ENCODE measurements at places on chromosomes 2 and 18.

GRCh38 chr2:100068395-100068794 is 74.0 kb downstream of the AFF3 start:
- no peak for DNase-seq

DNA sequence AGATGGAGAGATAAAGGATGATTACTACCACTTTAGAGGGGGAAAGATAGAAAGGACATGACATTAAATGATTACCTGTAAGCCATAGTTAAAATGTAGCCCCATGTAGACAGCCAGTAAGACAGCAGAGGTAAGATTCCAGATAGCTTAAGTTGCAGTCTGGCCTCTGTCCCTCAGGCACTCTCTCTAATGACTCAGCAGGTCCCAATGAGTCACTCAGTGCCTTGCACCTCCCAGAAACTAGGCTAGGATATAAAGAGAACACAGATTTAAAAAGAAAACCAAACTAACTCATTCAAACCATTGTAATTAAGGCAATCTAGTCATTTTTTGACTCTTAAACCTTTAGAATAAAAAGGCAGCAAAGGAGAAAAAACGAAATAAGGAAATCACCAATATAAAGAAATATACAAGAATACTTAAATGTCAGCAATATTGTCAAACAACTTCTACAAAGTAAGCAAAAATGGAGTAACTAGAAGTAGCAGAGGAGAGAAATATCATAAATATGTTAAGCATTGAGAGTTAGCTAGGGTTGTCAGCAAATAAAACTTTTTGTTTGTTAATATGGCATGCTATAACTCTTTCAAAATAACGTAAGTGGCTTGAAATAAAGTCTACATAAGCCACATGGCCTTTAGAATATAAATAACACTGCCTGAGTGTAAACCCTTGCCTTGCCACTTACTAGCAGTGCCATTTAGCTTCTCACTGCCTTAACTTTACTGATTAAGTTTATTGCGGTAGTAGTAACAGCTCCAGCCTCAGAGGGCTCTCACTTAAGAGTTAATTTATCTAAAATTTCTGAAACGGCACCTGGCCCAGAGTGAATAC is 48.5 kb downstream of the SOCS6 start:
- DNase-seq, result no peak

- no peak for DNase-seq
Observed at GRCh38 chr2:120880381-120880780, 144.7 kb downstream of the GLI2 start.

GRCh38 chr2:105454801-105455485 is 56.1 kb upstream of the FHL2 start:
- no peak for DNase-seq

- no peak for DNase-seq
Observed at GRCh38 chr2:82478641-82479040, 1980.4 kb downstream of the SUCLG1 start.

DNA sequence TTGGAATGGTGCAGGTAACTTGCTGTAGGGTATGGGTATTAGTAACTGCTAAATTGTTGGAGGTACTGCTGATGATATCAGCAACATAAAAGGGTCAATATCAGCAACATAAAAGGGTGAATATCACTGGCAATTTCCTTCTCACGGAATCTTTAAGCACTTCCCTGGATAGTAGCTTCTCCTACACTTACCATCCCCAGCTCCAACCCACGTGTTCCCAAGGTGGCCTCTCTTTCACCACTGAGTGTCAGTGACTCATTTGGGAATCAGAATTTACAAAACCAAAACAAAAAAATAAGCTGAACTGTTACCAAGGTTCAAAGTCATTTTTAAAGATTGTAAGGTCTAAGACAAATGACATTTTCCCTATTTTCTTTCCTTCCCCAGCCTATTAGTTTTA is 70.8 kb downstream of the LRP2 start:
- no peak for DNase-seq

GRCh38 chr18:78492813-78493371 is 486.7 kb upstream of the SALL3 start:
- DNase-seq, result no peak

GRCh38 chr2:176080540-176081375 is 3.0 kb downstream of the EVX2 start:
- no peak for DNase-seq

DNA sequence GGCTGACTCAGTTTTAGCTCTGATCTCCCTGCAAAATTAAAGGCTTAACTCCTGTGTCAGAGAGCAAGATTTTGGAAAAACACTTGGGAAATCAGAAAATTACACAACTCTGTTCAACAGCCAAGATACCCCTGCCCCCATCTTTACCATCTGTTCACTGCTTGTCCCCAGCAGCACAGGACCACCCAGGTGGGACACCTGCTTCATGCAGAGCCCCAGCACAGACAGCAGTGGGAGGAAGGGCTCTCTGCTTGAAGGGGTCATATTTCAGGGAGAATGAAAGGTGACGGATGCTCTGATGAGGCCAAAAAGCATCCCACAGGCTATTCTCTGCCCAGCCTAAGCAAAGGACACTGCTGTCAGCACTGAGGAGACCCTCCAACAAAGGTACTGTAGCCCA is 584.6 kb upstream of the KLHL29 start:
- DNase-seq, result no peak

GRCh38 chr2:227374158-227374557 is 4.9 kb downstream of the TM4SF20 start:
- DNase-seq, result no peak

- DNase-seq, result no peak
Observed at GRCh38 chr2:10462178-10463083, 14.3 kb upstream of the ODC1 start.

DNA sequence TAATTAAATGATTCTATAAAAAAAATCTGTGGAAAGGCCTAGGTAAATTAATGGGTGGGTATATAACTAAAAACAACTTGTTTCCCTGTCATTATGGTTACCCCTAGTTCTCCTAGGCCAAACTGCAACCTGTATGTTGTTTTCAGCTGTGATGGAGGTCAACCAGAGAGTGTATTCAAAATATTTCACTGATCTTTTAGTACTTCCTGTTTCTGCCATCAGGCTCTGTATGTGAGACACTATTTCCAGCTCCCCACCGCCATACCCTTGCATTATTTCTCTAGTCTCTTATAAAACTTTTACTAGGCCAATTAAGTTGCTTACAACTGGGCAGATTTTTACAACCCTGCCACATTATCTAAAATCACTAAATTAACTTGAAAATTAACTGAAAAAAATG is 21.0 kb upstream of the CDKL4 start:
- DNase-seq, result no peak

GRCh38 chr2:159044804-159045286 is 76.4 kb downstream of the TANC1 start:
- no peak for DNase-seq

- DNase-seq, result no peak
Observed at GRCh38 chr2:140597836-140598235, 1533.0 kb downstream of the LRP1B start.

DNA sequence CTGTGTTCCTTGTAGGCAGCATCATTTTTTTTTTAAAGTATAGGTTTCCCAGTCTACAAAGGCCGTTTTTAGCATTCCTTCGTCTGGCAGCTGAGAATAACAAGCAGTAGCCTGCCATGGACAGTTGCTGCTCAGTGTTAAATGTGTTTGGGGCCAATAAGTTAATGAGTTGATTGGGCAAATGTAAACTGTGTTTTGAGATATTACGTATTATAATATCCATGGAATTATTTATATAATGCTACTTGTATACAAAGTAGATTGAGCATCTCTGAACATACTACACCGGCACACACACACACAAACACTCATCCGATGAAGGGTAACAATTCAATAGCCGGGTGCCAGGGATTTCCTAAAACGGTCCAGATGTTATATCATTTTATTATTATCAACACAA is 97.2 kb downstream of the IRS1 start:
- no peak for DNase-seq

GRCh38 chr2:221494556-221494955 is 77.5 kb downstream of the EPHA4 start:
- no peak for DNase-seq

GRCh38 chr2:237642038-237642734 is 14.8 kb downstream of the LRRFIP1 start:
- no peak for DNase-seq

DNA sequence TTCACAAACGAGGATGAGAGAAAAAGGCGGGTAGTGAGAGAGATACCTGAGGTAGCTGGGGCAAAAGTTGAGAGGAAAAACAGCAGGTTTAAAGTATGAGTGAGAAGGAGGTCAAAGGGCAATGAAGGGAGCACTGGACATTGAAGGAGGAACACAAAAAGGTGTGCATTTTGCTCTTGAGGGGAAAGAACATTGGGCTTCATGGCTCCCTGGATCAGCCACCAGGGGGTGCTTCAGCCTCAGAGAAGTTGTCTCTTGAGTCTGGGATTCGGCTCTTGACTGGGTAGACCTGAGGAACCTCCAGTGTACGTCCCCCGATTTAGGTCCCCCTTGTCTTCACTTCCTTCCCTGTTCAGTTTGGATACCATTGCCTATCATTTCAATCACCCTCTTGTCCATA is 128.5 kb downstream of the RAPGEF4 start:
- peak; percentile 47 for DNase-seq

- DNase-seq, result no peak
Observed at GRCh38 chr2:67186871-67187270, 210.3 kb upstream of the ETAA1 start.

DNA sequence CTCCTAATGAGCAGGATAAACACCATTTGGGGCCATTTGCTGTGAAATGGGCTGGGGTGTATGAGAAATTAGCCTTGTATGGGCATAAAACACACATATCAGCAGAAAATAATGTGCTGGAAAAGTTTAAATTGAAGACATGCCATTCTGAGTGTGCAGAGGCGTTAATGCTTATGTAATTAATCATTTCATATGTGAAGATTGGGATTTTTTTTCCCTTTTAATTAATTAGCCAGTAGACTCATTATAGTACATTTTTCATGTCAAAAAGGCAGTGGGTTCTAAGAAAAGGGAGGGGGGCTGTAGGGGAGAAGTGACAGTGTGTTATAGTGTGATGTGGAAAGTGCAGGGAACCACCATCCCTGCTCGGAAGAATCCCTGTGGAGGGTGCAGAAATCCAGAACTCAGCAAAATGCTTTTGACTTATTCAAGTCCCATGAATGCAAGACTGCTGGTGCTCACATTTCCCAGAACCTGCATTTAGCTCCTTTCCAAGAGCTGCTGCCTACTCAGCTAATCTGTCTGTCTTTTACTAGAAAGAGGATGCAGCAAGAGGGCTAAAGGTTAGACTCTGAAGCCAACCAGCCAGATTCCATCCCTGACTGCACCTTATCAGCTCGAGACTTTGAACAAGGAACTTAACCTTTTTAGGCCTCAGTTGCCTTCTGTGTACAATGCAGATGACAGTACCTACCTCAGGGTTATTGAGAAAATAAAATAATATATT is 11.6 kb upstream of the COX7A2L start:
- no peak for DNase-seq

- no peak for DNase-seq
Observed at GRCh38 chr2:66596256-66596655, 161.3 kb downstream of the MEIS1 start.

DNA sequence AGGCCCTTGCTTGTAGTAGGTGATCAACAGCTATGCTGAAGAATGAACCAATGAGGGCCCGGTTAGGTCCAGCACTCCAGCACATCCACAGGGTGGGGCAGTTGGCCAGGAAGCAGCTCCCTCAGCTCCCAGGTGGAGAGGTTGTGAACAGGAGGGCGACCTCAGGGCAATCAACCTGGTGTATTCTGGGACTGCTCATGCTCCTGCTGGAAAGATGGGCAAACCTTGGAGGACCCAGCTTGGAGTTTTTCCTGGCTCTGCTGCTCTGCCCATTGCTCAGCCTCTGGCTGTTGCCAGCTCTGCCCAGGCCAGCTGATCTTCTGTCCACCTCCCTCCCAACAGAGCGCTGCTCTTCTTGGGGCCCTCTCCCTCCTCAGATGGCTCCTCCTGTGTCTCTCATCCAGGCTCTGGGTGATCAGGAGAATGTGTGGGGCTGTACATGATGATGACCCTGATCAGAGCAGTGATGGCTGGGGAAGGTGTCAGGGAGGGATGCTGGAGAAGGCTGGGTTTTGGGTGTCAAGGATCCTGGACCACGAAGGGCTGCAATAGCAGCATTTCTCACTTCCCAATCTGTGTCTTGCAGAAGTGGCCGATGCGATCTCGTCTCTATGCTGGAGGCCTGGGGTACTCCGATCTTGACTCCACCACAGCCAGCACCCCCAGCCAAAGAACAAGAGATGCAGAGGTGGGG is 3.4 kb downstream of the TCF23 start:
- DNase-seq, result no peak

GRCh38 chr2:36615222-36615621 is 17.3 kb upstream of the FEZ2 start:
- no peak for DNase-seq

- no peak for DNase-seq
Observed at GRCh38 chr2:120435671-120436459, 89.9 kb downstream of the INHBB start.

Data from caudate nucleus (tissue), 63 donors.